ENCODE measurements at places on chromosomes 6 and 20. TPM values are rescaled to one million over a fixed set of nuclear protein-coding genes. Genes with fewer than 3 reads are reported as not detected.

SOX18 gene
- not detected for polyA plus RNA-seq

CD93 gene
- 0.20 TPM for polyA plus RNA-seq

GPR6 gene
- polyA plus RNA-seq, result not detected

DYNLT1 gene
- 63.7 TPM for polyA plus RNA-seq

HLA-G gene
- polyA plus RNA-seq, result 1.1 TPM

PXMP4 gene
- 16.1 TPM for polyA plus RNA-seq

PKHD1 gene
- polyA plus RNA-seq, result not detected

RCAN2 gene
- not detected for polyA plus RNA-seq

ACTL10 gene
- 1.9 TPM for polyA plus RNA-seq

BYSL gene
- 3.5 TPM for polyA plus RNA-seq

TBC1D32 gene
- 2.4 TPM for polyA plus RNA-seq

RGS19 gene
- polyA plus RNA-seq, result 67.5 TPM

MDC1 gene
- polyA plus RNA-seq, result 2.8 TPM

SLC4A11 gene
- polyA plus RNA-seq, result not detected

PNLDC1 gene
- polyA plus RNA-seq, result not detected

RIPPLY2 gene
- not detected for polyA plus RNA-seq

IL17F gene
- 0.21 TPM for polyA plus RNA-seq

LY6G5C gene
- polyA plus RNA-seq, result 4.6 TPM

COL21A1 gene
- not detected for polyA plus RNA-seq

LY86 gene
- polyA plus RNA-seq, result 7.0 TPM

PRRT1 gene
- 2.8 TPM for polyA plus RNA-seq

EYS gene
- polyA plus RNA-seq, result not detected

HSPA12B gene
- not detected for polyA plus RNA-seq

MRPS26 gene
- polyA plus RNA-seq, result 59.2 TPM

ABHD16B gene
- polyA plus RNA-seq, result 0.57 TPM

SAMD5 gene
- not detected for polyA plus RNA-seq

PKIB gene
- 0.75 TPM for polyA plus RNA-seq

IL20RA gene
- not detected for polyA plus RNA-seq

SPDEF gene
- polyA plus RNA-seq, result not detected

C6orf58 gene
- not detected for polyA plus RNA-seq

SSTR4 gene
- not detected for polyA plus RNA-seq

ZBTB9 gene
- polyA plus RNA-seq, result 3.7 TPM

PNRC1 gene
- polyA plus RNA-seq, result 561 TPM

PTCRA gene
- not detected for polyA plus RNA-seq

AAR2 gene
- polyA plus RNA-seq, result 47.7 TPM

SIRPD gene
- not detected for polyA plus RNA-seq

KHDC1L gene
- not detected for polyA plus RNA-seq

LEMD2 gene
- 26.0 TPM for polyA plus RNA-seq

FUCA2 gene
- 4.3 TPM for polyA plus RNA-seq

TSBP1 gene
- polyA plus RNA-seq, result not detected

NCOA6 gene
- 2.8 TPM for polyA plus RNA-seq

DXO gene
- polyA plus RNA-seq, result 16.4 TPM

TRIM10 gene
- not detected for polyA plus RNA-seq

ULBP3 gene
- polyA plus RNA-seq, result not detected

SLC44A4 gene
- polyA plus RNA-seq, result not detected

REM1 gene
- not detected for polyA plus RNA-seq

MAPK13 gene
- polyA plus RNA-seq, result 35.7 TPM

NMBR gene
- not detected for polyA plus RNA-seq

EPB41L1 gene
- not detected for polyA plus RNA-seq

UFL1 gene
- 17.9 TPM for polyA plus RNA-seq

PRICKLE4 gene
- not detected for polyA plus RNA-seq

SH3BGRL2 gene
- 2.6 TPM for polyA plus RNA-seq

Measured in naive thymus-derived CD8-positive, alpha-beta T cell (primary cell).